ENCODE measurements at places on chromosomes 6 and 20. TPM values are rescaled to one million over a fixed set of nuclear protein-coding genes. Genes with fewer than 3 reads are reported as not detected.
A peak's percentile ranks its signal among the peaks of the same experiment; 100 is the strongest.

The LY6G6D gene
- total RNA-seq: not detected

The SLC32A1 gene
- total RNA-seq: not detected

- peak; percentile 23 for DNase-seq
These were observed 138.9 kb downstream of the TMEM242 start for GRCh38 chr6:157184202-157185015.

The XRN2 gene
- 68.2 TPM for total RNA-seq

DNA sequence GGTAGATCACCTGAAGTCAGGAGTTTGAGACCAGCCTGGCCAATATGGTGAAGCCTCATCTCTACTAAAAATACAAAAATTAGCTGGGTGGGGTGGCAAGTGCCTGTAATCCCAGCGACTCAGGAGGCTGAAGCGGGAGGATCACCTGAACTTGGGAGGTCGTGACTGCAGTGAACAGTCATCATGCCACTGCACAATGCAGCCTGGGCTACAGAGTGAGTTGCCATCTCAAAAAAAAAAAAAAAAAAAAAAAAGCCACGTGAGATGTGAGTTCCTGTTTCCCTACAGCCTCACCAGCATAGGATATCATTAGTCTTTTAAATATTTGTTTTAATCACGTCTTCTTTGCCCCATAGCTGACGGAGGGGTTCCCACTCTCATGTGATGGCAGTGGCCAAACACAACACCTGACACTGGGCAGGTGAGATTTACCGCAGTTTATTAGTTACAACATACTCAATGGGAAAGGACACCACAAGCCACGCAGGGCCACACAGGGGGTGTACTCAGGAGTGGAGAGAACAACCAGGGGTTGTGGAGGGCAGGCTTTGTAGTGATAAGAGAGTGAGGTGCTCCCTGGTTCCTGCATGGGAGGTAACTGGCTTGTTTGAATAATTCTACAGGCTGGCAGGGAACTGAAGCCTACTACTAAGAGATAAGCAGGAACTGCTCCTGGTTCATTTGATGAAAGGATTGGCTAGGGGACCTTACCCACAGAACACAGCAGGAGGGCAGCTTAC, 4.6 kb upstream of the LZTS3 start:
- DNase-seq: no peak

The PHACTR1 gene
- total RNA-seq: 10.0 TPM

- no peak for DNase-seq
These were observed 352.4 kb downstream of the UTRN start for GRCh38 chr6:144637541-144637940.

The SLC22A2 gene
- total RNA-seq: not detected

DNA sequence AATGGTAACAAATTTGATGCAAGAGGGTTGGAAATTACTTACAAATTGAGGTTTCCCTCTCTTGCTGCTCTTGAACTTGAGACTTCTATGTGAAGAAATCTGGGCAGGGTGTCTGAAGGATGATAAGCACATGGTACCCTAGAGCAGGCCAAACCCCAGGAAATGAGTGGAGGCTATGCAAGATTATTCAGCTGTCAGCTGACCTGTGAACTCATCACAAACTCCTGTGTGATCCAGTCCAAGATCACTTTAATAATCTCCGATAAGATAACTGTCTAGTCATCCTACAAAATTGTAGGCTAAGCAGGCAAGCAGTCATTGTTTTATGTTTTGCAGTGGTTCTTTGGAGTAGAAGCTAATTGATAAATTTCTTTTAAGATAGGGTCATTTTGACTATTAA, 213.1 kb downstream of the BTBD3 start:
- peak; percentile 34 for DNase-seq

- DNase-seq: peak; percentile 25
These were observed 40.4 kb upstream of the HMGA1 start for GRCh38 chr6:34196116-34196832.

DNA sequence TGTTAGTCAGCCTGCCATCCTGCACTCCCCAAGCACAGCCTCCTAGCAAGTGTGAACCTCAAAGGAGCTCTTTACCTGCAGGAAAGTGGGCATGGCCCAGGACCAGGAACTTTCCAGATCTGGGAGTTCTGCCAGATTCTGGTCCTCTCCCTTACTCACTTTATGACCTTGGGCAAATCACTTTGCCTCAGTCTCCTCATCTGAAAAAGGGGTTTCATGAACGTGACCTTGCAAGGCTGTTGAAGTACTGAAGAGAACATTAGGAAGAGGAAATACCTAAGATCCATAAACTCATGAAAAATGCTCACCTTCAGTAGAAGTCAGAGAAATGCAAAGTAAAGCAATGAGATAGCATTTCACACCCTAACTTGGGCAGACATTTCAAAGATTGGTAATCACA, 26.8 kb upstream of the DSN1 start:
- DNase-seq: no peak

DNA sequence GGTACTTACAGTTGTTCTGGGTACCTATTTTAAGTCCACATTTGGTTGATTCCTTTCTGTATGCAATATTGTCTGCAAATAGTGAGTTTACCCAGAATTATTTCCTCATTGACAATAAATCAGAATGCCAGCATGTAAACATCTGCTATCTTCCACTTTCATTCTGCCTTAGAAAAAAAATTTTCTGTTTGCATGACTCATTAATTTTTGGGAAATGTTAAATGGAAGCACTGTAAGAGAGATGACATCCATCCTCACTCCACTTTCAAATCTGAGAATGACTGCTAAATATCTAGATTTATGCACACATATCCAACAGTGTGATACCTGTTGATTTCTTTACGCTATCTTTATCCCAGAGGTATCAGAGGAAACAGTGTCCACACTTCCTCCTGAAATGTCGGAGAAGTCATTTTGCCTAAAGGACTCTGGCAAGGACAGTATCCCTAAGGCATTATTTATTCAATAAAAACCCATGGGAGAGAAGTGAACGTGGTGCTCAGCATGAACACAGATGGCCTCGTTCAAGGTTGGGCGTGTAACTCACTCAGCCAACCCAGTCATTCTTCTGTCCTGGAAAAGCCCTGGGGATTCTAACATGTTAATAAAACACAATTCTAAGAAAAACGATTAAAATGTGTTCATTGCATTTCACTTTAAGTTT, 780.9 kb downstream of the QKI start:
- no peak for DNase-seq

DNA sequence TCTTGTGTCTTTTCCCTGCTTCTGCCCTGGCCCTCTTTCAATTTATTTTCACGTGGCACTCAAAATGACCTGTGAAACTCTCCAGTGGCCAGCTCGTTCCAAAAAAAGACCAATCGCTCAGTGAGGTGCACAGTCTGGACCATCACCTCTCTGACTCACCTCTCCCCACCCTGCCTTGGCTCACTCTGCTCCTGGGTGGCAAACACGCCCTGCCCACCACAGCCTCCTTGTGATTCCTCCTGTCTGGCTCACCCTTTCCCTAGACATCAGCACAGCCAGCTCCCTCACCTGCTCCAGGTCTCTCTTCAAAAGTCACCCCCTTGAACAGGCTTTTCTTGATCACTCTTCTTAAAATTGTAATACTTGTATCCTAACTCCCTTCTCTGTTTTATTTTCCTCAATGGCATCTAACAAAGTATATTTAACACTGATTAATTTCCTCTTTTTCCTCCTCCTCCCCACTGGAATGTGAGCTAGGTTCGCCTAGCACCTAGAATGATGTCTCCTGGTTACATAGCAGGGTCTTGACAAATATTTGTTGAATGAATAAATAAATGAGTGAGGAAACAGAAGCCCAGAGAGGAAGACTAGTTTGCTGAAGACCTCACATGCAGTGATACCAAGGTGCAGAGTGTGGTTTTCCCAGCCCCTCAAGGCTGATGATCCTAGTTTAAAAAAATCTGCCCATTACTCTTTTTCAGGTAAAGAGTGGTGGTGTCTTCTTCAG, 109.0 kb downstream of the GJA10 start:
- DNase-seq: peak; percentile 45

- DNase-seq: no peak
These were observed 75.5 kb downstream of the CD164 start for GRCh38 chr6:109306733-109307132.

DNA sequence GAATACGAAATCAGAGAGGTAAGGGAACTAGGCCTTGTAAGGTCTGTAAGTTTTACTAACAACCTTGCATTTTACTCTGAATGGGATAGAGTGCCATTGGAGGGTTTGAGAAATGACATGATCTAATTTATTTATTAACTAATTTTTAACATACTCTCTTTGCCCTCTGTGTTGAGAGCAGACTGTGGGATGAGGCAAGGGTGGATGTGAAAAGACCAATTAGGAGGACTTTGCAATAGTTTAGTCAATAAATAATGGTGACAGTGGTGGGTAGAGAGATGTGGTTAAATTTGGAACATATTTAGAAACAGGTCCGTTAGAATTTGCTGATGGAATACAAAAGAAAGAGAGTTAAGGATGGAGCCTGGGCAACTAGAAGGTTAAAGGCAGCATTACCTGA, 60.0 kb downstream of the MKKS start:
- DNase-seq: no peak

The CDH22 gene
- total RNA-seq: not detected

- peak; percentile 78 for DNase-seq
These were observed 189.1 kb downstream of the TBX18 start for GRCh38 chr6:84575264-84575663.

The RSPO3 gene
- 4.5 TPM for total RNA-seq
